ENCODE measurements at places on chromosomes 3 and 15.

DNA sequence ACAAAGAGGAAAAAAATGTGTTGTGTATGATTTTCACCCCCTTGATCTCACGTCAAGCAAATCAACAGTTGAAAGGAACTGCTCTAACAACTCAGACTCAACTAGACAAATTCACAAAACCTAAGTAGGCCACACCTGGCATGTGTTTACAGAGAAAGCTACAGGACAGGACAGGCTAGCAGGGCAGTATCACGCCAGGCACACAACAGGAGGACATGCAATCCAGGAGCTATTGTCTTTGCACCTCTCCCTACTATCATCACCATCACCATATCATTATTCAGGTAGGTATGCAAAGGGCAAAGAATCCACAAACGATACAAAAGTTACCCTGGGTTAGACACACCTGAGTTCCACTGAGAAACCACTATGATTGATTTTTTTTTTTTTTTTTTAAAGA, 86.4 kb downstream of the TBL1XR1 start:
- DNase-seq: no peak

- no peak for DNase-seq
Measured at GRCh38 chr3:141267629-141268028, 36.0 kb downstream of the PXYLP1 start.

GRCh38 chr3:102026656-102027055, 177.3 kb downstream of the NFKBIZ start:
- DNase-seq: no peak

DNA sequence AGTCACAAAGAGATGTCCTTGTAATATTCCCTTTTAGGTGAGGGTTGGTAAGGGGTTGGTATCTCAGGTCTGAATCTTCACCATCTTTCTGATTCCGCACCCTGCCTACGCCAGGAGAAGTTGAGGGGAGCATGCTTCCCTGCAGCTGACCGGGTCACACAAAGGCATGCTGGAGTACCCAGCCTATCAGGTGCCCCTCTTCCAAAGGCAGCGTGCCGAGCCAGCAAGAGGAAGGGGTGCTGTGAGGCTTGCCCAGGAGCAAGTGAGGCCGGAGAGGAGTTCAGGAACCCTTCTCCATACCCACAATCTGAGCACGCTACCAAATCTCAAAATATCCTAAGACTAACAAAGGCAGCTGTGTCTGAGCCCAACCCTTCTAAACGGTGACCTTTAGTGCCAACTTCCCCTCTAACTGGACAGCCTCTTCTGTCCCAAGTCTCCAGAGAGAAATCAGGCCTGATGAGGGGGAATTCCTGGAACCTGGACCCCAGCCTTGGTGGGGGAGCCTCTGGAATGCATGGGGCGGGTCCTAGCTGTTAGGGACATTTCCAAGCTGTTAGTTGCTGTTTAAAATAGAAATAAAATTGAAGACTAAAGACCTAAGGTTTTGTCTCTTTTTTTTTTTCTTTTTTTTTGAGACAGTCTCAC, 19.8 kb downstream of the TYRO3 start:
- DNase-seq: no peak

DNA sequence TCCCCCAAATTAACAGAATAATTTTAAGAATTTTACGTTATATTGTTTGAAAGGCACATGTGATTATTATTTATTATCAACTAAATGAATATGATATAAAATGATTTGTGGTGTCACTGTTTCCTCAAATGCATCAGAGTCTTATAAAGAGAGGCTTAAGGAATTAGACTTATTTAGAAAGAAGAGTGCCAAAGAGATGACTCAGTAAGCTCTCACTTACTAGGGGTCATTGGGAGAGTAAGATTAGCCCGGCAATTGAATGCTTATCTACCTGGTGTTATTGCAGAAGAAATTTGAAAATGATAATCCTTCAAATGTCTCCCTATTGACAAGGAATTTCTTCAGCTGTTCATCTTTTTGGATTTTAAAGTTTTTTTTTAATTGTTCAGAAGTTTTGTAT, 408.7 kb downstream of the OXSM start:
- DNase-seq: no peak

DNA sequence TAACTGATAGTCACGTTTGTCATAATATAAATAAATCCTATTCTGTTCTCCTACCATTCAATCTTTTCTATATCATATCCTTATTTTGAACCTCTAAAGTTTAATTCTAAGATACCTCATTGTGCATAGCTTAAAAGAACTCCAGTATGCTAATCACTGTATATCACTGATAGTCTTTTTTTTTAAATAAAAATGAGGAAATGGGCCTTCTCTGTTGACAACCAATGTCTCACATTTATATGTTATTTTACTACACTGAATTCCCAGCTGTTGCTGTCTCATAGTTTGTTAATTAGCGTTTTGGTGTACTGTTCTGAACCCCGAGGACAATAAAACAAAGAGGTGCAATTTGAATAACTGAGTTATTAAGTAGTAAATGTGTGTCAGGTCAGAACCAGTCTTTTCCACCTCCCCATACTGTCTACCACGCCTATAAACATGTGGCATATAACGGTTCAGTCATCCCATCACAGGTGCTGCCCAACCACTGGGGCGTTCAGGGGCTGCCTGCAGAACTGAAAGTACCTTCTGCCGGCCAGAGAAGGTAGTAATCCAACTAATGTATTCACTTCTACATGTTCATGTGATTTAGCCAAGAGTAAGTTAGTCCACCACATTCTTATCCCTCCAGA, 14.9 kb downstream of the CBLB start:
- DNase-seq: no peak

DNA sequence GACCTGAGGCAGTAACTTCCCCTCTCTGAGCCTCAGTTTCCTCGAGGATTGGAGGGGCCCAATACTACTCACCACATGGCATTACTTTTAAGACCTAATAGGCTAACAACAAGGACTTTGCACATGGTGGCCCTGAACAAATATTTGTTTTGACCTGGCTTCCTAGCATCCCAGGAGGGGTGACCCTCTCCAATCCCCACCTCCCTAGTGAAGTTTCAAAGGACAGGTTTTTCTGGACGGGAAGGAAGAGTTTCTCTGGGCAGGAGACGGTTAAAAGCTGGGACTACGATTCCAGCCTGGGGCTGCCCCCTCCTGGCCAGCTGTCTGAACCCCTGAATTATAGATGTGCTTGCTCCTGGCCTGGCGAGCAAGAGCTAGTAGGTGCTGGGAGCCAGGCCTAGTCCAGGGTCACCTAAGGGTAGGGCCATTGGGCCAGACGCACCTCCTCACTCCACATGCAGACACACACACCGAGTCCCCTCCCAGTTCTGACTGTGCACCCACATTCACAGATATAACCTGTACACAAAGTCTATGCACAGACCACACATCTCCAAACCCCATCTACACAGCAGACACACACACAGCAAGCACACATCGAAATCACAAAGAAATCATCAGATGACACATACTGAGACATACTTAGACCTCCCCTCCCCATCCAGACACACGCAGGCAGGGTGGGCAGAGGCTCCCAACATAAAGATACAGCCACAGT, 2.7 kb upstream of the ISL2 start:
- DNase-seq: no peak

DNA sequence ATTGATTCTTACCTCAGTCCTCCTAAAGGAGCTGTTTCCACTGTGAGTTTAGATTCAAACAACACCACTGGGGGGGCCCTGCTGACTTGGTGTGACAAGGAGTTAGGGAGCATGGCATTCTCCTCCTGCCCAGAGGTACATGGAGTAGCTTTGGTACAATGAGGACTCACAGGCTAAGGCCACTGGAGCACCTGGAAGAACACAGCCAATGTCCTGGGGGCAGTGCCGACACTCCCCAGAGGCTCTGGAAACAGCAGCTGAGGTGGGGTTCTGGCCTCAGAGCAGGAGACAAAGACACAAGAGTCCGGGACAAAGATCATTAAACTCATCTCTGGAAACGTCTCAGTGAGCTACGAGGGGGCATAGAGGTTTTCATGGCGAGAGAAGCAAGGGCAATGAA, 69.7 kb upstream of the POMGNT2 start:
- DNase-seq: no peak

GRCh38 chr3:129829640-129830039, 63.9 kb downstream of the TMCC1 start:
- DNase-seq: peak; percentile 84
